Fibroblast of lung (primary cell): ENCODE measurements at places on chromosomes 5 and 9. TPM values are rescaled to one million over a fixed set of nuclear protein-coding genes. Genes with fewer than 3 reads are reported as not detected.

GBGT1 gene
- total RNA-seq, result 3.3 and 4.1 TPM in 2 replicates

UIMC1 gene
- 36.2 and 36.7 TPM in 2 replicates for total RNA-seq

ORM2 gene
- not detected in 2 replicates for total RNA-seq

LRRTM2 gene
- total RNA-seq, result 1.0 and 1.3 TPM in 2 replicates

FOXD4L6 gene
- total RNA-seq, result not detected in 2 replicates

EIF4E1B gene
- not detected in 2 replicates for total RNA-seq

ZBED3 gene
- 1.0 and 1.7 TPM in 2 replicates for total RNA-seq

ARHGEF28 gene
- 10.3 and 34.3 TPM in 2 replicates for total RNA-seq

PCDHGC3 gene
- 59.0 and 63.4 TPM in 2 replicates for total RNA-seq

PCDHB7 gene
- 1.0 and 1.5 TPM in 2 replicates for total RNA-seq

RCL1 gene
- total RNA-seq, result 13.6 and 14.5 TPM in 2 replicates

FOXI1 gene
- not detected in 2 replicates for total RNA-seq

PCDHGA6 gene
- 3.1 and 4.8 TPM in 2 replicates for total RNA-seq

CATSPER3 gene
- under 0.01 and 0.17 TPM in 2 replicates for total RNA-seq

PCDHGA11 gene
- 5.9 and 8.6 TPM in 2 replicates for total RNA-seq

CTSV gene
- under 0.01 and 0.66 TPM in 2 replicates for total RNA-seq

FEM1C gene
- 20.3 and 53.2 TPM in 2 replicates for total RNA-seq

OR1J2 gene
- 0.26 and 0.33 TPM in 2 replicates for total RNA-seq

GLDC gene
- total RNA-seq, result 0.51 and 0.83 TPM in 2 replicates

STC2 gene
- 110 and 299 TPM in 2 replicates for total RNA-seq

CCNI2 gene
- total RNA-seq, result under 0.01 TPM in 1 of 2 replicates, not detected in the other

DDX4 gene
- not detected in 2 replicates for total RNA-seq
